ENCODE measurements at places on chromosomes 1 and 21. TPM values are rescaled to one million over a fixed set of nuclear protein-coding genes. Genes with fewer than 3 reads are reported as not detected.

GTF2B gene
- 23.4 TPM for total RNA-seq

DNA sequence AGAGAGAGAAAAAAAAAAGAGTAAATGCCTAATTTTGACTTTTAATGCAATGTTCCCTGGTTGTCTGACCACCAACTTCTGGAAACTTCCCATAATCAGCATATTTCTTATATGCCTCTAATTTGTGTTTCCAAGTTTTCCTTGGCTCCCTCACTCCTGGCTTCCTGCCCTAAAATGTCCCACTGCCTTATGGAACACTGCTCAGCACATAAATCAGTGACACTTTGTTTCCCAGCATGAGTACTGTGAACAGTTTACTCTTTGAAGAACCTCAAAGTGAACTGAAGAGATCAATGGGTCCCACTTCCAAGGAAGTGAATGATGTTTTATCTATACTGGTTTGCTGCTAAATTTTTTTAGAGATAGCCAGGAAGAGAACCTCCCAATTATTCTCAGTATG, 271.3 kb upstream of the PRMT6 start:
- no peak for DNase-seq

- no peak for DNase-seq
Measured at GRCh38 chr1:201461645-201462441, 7.1 kb downstream of the PHLDA3 start.

ATP8B2 gene
- total RNA-seq, result 154 TPM

C1orf185 gene
- total RNA-seq, result not detected

DNA sequence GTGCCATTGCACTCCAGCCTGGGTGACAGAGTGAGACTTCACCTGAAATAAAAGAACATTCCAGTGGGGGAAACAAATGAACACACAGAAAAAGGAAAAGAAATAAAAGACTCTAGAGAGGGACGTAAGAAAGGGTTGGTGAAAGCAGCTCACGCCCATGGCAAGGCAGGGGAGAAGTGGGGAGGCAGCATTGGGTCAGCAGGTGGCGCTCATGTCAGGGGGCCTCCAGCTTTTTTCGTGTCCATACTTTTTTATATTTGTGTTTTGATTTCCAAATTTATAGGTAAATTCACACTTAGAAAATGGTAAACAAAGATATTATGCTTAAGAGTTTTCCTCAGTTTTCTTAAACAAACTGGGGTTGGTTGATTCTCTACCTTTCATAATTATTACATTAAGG, 45.5 kb downstream of the VPS13D start:
- DNase-seq, result no peak

PDC gene
- total RNA-seq, result not detected

- DNase-seq, result no peak
Measured at GRCh38 chr1:68223687-68224086, 8.6 kb downstream of the WLS start.

- DNase-seq, result no peak
Measured at GRCh38 chr21:14480411-14481031, 65.6 kb downstream of the SAMSN1 start.

DNA sequence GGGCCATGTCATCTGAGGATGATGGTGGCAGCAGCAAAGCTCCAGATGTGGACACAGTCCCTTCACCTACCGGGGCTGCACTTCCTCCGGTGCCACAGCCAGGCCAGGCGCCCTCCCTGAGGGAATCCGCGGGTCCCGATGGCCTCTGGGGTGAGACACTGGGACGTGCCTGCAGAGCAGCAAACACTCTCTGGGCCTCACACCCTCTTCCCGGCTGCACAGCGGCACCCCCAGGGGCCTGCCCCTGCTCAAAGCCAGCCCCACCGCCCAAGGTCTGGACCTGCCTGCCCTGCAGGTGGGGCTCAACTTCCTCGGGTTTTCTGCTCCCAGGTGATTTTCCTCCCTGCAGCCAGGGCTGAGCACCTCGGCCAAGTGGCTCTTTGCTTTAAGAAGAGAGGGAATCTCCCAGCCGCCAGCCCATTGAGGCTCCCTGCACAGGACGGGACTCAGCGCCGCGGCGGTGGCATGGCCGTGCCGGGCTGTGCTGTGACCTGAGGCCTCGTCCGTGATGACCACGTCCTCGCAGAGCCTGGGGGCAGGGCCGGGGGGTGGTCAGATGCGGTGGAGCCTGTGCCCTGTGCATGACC, 21.3 kb upstream of the COL18A1 start:
- no peak for DNase-seq

OR10Z1 gene
- under 0.01 TPM for total RNA-seq

DNA sequence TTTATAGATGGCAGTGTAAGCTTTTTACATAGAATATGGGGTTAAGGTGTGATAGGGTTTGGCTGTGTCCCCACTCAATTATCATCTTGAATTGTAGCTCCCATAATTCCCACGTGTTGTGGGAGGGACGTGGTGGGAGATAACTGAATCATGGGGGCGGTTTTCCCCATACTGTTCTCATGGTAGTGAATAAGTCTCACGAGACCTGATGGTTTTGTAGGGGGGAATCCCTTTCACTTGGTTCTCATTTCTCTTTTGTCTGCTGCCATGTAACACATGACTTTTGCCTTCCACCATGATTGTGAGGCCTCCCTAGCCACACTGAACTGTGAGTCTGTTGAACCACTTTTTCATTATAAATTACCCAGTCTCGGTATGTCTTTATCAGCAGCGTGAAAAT, 290.3 kb upstream of the B3GALT2 start:
- DNase-seq, result no peak

DNA sequence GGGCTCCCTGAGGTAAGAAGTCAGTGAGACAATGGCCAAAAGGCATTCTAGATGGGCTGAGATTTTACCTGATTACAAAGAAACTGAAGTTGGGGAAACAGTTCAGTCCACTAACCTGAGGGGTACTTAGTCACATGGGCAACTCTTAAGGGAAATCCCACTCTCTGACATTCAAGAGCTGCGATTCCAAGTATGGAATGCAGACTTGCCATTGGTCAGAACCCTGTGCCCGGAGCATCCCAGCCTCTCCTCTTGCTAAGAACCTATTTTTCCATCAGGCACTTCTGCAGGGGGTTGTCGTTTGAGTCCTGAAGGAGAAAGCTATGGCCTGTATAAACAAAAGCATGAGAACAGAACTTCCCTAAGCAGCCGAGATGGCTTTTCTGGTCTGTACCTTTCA, 434.9 kb upstream of the DAB1 start:
- DNase-seq, result no peak

DNA sequence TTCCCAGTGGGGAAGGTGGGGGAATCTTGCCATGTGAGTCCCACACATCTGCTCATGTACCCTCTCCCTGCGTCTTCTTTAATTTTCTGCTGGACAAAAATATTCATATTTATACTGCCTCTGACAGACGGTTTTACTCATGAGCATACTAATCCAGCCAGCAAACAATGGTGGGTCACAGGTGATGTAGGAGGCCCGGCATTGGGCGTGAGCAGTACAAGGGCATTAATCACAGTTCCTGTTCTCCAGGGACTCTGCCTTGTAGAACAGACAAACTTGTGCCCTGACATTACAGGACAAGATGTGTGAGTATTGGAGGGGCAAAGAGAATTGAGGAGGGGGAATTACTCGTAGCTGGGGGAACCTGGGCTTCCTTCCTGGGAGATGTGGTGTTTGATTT, 25.0 kb downstream of the MTARC1 start:
- no peak for DNase-seq

- DNase-seq, result no peak
Measured at GRCh38 chr1:209879539-209879938, 51.8 kb downstream of the UTP25 start.

TMEM50A gene
- 38.0 TPM for total RNA-seq

- DNase-seq, result no peak
Measured at GRCh38 chr1:225882694-225883615, 775 bp upstream of the TMEM63A start.

DNA sequence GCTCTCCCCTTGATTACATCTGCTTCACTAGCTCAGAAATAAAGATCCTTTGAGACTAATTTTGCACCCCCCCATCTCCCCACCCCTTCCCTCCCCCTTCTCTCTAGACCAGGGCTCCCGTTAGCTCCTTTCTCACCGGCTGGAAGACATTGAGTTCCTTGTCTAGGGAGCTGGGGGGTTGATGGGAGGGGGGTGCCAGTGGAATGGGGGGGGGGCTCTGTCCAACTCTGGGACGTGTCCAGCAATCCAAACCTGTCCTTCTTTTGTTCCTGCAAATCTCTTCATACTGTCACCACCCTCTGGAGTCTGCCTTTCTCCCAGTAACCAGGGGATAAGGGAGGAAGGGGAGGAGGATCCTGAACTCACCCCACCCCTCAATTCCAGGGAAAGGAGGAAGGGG, 61.9 kb downstream of the RHBG start:
- DNase-seq, result no peak

PADI1 gene
- total RNA-seq, result not detected

RSPO1 gene
- total RNA-seq, result not detected

LAPTM5 gene
- total RNA-seq, result 352 TPM

DNA sequence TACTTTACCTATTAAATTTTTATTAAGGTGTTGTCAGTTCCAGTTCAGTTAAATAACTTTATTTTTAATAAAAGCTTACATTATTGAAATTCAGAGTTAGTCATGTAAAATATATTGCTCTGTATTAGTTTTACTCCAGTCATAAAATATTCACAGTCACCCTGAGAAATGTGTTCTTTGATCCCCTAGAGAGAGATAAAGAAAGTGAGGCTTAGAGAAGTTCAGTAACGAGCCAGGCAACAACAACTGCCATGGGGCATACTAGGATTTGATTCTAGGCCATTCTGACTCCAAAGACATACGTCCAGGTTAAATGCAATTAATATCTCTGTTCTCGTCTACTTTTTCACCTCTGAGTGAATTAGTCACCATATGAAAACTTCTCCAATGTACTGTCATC, 761.9 kb upstream of the CXADR start:
- DNase-seq, result no peak

SYPL2 gene
- not detected for total RNA-seq

ERG gene
- 89.1 TPM for total RNA-seq

SMIM1 gene
- total RNA-seq, result 15.6 TPM

Measured in hematopoietic multipotent progenitor cell (in vitro differentiated cells).